ENCODE measurements at places on chromosomes 16 and 17. TPM values are rescaled to one million over a fixed set of nuclear protein-coding genes. Genes with fewer than 3 reads are reported as not detected.

MMP28 gene
- total RNA-seq: 4.5 TPM

GRCh38 chr17:64306850-64307463 is 43.9 kb upstream of the TEX2 start:
- DNase-seq: peak; percentile 83

CCL17 gene
- total RNA-seq: not detected

CENPN gene
- 5.3 TPM for total RNA-seq

DNA sequence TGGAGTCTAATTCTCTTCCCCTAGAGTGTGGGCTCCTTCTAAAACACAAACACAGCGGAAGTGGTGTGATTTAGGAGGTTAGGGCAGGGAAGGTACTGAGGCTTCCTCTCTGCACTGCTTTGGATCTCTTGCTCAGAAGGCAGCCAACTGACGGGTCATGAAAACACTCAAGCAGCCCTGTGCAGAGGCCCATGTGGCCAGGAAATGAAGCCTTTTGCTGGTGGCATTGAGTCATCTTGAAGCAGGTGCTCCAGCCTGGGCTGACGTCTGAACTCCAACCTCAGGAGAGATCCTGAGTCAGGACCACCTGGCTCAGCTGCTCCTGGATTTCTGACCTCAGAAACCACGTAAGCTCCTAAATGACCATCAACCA is 72.9 kb downstream of the MRM1 start:
- DNase-seq: no peak

GRCh38 chr17:82301916-82302567 is 15.4 kb downstream of the CD7 start:
- no peak for DNase-seq

DNA sequence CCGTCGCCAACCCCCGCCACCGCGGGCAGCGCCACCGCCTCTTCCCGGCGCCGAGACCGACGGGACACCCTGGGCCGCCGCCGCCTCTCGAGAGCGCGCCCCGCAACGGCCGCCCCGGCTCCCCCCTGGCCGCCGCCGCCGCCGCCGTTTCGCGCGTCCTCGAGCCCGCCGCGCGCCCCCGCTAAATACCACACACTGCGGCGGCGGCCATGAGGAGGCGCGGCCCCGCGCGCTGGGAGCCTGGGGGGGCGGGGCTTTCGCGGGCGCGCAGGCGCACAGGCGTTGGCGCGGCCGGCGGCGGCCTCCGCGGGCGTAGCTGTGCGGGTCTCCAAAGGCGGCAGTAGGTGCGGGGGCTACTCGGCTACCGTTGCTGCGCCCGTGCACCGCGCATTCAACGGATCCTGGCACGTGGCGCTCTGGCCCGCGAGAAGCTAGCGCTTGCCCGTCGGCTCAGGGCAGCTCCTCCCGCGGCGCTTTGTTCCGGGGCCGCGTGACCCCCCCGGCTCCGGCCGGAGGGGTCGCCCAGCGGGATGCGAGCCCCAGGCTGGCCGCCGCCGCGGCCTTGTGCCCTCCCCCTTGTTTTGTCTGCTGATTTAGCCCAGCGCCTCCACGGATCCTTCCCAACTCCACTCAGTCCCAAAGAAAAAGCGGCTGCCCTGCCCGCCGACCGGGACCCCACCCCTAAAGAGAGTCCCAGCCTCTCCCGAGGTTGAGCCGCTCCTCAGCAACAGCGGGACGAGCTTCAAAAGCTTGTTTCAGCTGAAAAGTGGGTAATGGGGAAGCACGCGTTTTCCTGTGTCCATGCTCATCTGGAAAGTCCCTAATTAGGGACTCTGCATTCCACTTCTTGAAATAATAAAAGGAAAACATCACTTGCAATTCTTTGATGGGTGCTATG is at the start of gene SIAH1:
Gene SIAH1 (minus strand): TSS at position 161 of the 898 bp plus-strand sequence. CDS start 22,985 bp downstream, outside the sequence.
- DNase-seq: peak; percentile 88

GRCh38 chr17:46128453-46128852 is 64.8 kb downstream of the KANSL1 start:
- no peak for DNase-seq

DNA sequence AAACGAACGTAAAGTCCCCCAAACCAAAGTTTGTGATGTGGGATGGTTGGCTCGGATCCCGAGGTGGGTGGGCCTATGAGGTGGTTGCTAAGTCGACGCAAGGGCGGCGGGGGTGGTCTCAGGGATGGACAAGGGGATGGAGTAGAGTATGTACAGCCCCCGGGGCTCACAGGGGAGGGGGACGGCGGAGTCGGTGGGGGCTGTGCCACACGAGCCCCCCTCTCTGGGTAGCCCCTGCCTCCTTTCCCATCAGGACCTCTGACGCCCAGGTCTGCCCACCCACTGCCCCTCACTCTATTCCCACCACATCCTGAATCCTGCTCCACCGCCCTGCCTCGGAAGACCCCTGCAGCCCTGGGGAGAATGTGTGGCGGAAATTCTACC is 15.2 kb downstream of the IL34 start:
- no peak for DNase-seq

HSF4 gene
- total RNA-seq: 22.2 TPM

- no peak for DNase-seq
These were observed 25.7 kb downstream of the GSE1 start for GRCh38 chr16:85638695-85639409.

- DNase-seq: no peak
These were observed 2.8 kb downstream of the DRC3 start for GRCh38 chr17:17975436-17975835.

DNA sequence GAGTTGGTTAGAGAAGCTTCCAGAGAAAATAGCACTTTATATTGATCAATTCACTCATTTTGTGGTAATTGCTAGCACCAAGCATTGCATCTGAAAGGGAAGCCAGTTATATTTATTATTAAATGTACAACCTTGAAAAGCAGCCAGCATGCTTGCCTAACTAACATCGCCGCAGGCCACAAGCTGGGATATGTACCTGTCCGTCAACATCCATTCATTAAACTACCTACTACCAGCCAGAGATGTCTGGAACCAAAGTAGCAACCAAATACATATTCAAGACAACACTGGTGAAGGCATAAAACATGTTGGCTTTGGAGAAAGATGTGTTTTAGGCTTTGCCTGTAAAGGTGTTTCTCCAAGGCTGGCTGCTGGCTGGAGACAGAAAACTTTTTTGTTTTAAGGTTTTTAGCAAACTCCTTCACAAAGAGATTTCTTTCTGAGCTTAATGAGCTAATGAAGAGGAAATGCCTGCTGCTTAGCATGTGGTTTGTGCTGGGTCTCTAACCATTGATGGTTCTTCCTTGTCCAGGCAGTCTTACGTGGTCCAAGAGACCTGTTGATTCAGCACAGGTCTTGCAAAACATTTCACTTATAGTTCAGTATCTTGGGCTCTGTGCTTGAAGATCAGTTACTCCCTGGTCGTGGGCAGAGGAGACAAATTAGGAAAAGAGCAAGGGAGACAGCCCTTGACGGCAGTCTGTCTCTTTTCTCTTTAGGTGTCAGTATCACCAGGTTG is 3.1 kb downstream of the ITPRIPL2 start:
- no peak for DNase-seq

DNA sequence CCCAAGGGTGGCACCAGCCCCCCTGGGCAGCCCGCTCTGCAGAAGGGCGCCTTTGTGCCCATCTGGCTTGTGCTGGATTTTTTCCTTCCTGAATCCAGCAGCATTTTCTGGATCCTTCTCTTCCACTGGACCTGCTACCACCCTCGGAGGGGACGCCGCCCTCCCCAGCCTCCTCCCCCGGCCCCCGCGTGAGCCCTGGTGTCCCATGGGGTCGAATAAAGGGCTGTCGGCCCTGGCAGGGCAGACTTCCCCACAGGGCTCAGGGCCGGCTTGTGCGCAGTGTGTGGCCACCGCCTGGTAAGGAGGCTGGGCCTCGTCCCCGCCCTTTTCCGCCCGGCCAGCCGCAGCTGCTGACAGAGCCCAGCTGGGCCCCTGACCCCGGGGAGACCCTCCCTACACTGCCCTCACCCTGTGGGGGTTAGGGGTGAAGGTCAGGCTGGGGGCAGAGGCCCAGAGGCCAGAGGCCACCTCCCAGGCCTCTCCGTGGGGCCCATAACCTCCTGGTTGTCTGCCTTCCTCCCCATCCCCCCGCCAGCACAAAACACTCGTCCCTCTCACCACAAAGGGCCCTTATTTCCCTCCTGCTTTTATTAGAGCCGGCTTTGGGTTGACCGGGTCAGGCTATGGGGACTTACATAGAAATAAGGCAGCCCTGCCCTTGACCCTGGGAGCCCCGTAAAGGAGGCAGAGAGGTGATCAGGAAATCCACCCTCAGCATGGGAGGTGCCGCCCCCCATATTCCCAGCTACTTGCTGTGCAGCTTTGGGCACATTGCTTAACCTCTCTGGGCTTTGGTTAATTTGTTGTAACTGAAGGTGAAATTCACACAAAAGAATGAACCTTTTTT is 179.3 kb upstream of the CIBAR2 start:
- peak; percentile 78 for DNase-seq

DNA sequence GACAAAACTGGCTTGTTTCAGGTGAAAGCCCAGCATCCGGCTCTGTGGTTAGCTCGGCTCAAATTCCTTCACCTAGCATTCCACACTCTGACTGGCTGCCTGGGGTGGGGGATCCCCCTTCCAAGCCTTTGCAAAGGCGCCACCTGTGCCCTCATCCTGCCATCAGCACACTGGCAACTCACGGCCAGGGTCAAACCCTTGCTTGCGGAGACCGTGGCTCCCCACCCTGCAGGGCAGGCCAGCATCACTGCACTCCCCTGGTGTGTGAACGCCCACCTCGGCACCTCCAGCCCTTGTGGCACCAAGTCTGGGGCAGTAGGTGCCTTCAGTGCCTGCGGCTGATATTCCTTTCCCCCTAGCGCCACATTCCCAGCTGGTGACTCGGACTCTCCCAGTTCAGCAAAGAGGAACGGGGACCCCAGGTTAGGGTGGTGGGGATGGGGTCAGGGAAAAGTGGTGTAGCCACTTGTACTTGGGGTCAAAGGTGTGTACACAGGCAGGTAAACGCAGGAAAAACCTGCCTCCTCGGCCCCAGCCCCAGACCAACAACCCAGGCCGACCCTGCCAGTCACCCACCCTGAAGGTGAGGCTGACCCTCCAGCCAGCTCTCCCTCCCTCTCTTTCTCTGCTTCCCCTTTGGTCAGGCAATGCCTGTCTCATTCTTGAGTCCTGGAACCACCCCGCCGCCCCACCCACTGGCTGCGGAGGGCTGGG is 1.1 kb downstream of the FLII start:
- peak; percentile 77 for DNase-seq

DNA sequence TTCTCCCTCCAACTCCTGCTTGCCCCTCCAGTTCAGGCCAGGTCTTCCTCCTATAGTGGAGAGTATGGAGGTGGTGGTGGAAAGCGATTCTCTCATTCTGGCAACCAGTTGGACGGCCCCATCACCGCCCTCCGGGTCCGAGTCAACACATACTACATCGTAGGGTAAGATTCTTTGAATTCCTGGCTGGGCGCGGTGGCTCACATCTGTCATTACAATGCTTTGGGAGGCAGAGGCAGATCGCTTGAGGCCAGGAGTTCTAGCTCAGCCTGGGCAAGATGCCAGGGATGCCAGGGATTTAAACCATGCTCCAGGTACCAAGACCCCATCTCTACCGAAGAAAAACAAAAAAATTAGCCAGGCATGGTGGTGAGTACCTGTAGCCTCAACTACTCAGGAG is 1.4 kb downstream of the ZG16 start:
- DNase-seq: no peak

DNA sequence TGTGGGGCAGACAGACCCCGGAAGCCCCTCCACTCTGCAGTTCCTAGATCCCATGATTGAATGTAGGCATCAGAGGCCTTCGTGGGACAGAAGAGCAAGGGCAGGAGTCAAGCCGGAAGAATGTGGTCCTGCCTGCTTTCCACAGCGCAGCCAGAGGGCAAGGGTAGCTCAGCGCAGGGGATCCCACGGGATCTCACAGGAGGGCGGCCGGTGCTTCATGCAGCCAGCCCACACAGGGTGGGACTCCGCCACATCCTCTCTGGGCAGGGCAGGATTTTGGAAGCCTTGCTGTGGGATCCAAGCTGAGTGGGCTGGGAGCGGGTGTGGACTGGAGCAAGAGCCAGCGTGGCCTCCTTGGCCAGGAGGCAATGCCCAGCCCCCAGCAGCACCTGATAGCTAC is 13.0 kb downstream of the KATNB1 start:
- DNase-seq: no peak

DNA sequence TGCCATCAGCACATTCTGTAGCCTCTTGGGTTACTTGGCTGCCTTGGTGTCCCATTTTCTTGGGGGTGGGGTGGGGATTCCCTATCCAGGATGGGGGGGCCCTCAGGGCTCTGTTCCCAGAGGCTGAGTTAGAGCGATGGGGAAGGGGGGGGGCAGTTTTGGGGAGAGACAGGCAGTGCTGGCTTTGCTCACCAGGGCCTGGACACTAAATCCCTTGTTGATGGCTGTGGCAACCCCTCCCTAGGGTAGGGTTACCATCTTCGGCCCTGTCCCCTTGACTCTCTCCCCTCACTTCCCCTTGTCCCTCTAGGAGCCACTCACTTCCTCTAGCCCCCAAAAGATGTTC is 660 bp upstream of the ATP2A1 start:
- no peak for DNase-seq

- no peak for DNase-seq
These were observed 33.5 kb upstream of the ETV4 start for GRCh38 chr17:43579566-43580140.

DNA sequence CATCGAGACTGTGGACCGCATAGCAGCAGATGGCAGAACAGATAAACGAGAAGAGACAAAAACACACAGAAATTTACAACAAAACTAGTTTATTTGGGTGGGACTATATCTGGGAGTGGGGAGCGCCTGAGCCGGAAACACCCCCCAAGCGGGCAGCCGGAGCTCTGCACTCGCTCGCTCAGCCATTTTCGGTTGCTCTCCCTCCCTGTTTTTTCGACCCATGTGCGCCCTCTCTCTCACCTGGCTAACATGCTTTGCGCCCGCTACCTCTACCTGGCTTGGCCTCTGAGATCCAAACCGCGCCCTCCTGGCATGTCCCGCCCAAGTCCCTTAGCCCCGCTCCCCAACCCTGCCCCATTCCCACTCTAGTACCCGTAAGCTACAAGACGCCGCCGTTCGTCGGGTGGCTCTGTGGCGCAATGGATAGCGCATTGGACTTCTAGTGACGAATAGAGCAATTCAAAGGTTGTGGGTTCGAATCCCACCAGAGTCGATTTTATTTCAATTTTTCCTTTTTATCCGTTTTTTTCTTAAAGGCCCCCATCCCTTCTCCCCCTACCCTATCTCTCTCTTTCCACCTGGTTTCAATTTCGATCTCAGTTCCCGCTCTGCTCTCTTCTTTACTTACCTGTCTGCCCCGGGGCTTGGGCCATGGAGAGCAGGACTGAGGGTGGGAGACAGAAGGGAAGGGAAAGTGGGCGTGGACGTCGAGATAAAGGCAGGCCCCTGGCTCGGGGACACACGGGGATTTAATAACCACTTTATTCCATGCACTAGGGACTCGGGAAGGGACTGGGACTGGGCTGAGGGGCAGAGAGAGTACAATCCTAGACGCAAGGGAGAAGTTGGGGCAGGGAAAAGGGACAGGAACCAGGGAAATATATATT is 2.4 kb upstream of the ALOXE3 start:
- DNase-seq: peak; percentile 56

AATK gene
- 15.1 TPM for total RNA-seq

DNA sequence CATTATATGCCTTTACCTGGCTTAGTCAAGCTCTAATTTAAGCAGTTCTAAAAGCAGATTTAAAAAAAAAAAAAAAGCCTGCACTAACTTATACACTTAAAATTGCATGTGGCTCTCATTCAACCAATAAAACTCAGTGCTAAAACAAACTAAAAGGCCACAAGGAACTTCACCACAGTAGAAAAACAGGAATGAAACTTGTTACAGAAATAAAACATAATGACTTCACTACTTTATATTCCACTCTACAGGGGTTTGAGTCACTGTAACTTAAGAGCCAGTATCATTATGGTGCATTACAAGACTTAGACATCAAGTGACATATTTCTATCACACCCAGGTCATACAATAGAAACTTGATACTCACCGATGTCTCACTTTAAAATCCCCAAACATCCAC is 11.1 kb downstream of the CA10 start:
- no peak for DNase-seq

All from aorta (tissue), 5 donors.